ENCODE measurements at places on chromosomes 12 and 14.

- no peak for DNase-seq
These were observed 91.8 kb downstream of the KIF21A start for GRCh38 chr12:39351153-39351552.

- no peak for DNase-seq
These were observed 13.6 kb upstream of the GPR68 start for GRCh38 chr14:91258011-91258618.

DNA sequence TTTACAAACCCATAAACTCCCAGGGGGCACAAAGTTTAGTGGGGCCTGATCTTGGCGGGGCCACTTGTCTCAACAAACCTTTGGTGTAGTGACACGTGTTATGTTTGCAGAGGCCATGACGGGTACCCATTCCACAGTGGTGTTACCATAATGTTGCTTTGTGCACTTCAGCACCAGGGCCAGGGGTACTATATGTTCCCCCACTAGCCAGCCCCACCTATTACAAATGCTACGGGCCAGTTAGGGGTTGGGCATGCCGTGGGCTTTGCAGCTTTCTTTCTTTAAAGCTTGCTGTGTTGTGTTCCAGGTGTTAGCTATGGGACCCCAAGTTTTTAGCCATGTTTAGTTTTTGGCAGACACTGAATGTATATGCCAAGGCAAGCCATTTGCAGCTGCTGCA is 30.8 kb upstream of the G2E3 start:
- no peak for DNase-seq

GRCh38 chr12:57476162-57476992 is 3.3 kb downstream of the ARHGAP9 start:
- DNase-seq, result no peak

- DNase-seq, result no peak
These were observed 118.3 kb downstream of the MGAT4C start for GRCh38 chr12:86137936-86138335.

DNA sequence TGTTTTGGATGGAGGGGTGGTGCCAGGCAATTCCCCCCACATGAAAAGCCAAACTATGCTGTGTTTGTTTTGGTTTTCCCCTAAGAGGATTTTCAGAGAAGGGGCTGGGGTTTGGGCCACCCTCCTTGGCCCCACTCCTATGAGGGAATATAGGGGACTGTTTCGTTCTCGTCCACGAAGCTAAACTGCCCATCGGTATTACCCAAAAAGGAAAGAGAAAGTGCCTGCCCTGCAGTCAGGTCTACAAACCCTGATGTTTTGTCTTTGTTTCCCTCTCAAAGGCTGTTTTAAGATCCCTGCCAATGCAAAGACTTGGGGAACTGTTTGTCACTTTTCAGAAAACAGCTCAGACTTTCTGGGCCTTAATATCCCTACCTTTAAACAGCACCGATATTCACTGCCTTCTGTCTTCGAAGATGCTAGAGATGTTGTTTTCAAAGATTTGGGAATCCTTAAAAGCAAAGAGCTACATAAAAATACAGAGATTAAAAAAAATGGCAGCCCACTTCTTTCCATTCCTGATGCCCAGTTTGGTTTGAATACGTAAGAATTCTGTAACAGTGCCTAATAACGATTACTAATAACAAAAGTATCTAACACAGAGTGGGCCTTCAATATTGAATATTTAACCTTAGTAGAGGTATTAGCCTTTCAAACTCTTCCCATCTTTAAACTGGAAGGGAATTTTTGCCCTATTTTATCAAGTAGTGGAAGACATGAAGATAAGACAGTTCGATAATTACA is 518.4 kb downstream of the MED13L start:
- DNase-seq, result no peak

DNA sequence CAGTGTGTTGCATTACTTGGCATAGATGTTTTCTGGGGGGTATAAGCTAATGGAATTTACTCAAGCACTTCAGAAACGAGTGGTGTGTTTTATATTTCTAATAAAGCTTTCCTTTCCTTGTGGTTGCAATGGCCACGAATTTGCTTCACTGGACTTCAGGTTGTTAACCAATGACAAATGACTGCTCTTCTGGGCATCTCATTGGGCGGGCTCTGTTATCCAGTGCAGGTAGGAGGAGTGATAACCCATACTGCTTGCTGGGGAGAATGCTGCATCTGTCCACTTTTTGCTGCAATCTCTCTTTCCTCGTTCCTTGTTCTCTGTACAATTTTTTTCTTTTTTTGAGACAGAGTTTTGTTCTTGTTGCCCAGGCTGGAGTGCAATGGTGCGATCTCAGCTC is 80.0 kb upstream of the RPH3A start:
- no peak for DNase-seq

DNA sequence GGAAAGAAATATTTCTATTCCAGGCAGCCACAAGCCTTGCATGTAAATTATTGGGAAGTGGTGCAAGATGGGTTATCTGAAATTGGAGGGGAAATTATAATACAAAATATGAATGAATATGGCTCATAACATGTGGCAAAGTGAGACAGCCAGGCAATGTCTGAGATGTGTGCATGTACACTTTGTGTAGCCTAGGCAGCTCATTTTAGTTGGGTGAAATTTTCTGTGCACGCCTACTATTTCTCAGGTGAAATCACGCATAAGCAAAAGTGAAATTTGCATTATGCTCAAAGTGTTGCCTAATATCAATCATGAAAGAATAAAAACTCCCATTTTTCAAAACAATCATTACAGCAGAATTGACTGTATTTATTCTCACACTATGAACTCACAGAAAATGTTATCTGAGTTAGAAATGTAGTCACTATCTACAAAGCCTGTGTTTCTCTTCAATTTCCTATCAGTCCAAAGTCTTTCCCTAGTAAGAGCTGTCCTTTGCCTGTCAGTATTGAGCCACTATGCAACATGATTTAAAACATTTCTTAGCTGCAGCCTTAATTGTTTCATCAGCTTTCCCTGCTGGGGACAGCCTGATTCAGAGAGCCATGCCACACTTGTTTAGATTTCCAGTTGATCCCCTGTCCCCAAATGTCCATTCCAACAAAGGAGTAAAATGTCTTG is 80.7 kb downstream of the EPS8 start:
- DNase-seq, result no peak

DNA sequence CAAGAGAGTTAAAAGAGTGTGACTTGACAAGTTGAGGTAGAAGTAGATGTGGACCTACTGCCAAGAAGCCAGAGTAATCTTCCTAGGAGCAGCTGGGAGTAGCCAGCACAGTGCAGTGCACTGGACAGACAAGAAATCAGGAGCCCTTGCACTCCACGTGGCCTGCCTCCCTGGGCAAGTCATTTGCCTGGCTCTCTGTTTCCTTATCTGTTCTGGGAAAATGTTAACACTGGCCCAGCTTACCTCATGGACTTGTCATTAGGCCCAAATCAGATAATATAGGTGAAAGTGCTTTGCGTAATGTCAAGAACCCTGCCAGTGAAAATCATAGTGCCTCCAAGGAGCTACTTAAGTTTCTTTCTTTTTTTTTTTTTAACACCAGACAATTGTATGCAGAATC is 19.2 kb downstream of the SLC7A8 start:
- no peak for DNase-seq

- DNase-seq, result no peak
These were observed 53.5 kb downstream of the ARMH4 start for GRCh38 chr14:58098507-58098906.

DNA sequence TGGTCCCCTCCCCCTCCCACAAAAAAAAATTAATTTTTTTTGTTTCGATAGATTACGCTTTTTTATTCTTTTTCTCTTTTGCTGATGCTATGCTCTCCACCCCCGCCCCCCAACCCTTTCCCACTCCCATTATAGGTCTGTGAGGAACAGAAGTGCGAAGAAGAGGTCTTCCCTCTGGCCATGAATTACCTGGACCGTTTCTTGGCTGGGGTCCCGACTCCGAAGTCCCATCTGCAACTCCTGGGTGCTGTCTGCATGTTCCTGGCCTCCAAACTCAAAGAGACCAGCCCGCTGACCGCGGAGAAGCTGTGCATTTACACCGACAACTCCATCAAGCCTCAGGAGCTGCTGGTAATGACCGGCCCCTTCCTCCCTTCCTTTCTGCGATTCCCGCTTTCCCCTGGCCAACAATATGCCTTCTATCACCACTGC is 2.3 kb downstream of the CCND2 start:
- no peak for DNase-seq

- DNase-seq, result no peak
These were observed 50.5 kb downstream of the ANO4 start for GRCh38 chr12:100845095-100845494.

DNA sequence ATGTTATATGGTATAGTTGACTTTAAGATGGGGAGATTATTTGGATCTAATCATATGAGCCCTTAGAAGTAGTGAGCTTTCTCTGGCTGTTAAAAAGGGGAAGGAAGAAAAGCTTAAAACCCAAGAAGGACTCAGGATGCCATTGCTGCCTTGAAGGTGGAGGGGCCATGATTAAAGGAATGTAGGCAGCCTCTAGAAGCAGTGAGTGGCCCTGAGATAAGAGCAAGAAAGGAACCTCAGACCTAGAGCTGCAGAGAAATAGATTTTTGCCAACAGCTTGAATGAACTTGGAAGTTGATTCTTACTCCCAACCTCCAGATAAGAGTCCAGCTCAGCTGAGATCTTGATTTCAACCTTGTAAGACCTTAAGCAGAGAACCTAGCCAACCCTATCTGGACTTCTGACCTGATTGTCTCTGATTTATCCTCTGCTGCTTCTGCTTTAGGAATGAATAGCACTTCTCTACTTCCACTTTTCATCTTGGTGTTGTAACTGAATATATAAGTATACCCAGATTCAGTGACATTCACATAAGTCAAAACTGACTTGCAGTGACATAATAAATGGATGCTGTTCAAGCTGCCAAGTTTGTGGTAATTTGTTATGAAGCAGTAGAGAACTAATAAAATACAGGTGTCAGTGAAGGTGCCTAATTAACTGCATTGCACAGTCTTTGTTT is 33.5 kb downstream of the RAD51B start:
- no peak for DNase-seq

- DNase-seq, result no peak
These were observed at the start of gene KRT86 for GRCh38 chr12:52274521-52275120. Gene KRT86 (plus strand): TSS chr12:52274645. CDS start chr12:52301917, 27,272 bp downstream.

GRCh38 chr12:71438670-71439361 is 782 bp upstream of the LGR5 start:
- DNase-seq, result no peak

GRCh38 chr12:106602076-106602475 is 19.3 kb downstream of the RFX4 start:
- DNase-seq, result no peak

DNA sequence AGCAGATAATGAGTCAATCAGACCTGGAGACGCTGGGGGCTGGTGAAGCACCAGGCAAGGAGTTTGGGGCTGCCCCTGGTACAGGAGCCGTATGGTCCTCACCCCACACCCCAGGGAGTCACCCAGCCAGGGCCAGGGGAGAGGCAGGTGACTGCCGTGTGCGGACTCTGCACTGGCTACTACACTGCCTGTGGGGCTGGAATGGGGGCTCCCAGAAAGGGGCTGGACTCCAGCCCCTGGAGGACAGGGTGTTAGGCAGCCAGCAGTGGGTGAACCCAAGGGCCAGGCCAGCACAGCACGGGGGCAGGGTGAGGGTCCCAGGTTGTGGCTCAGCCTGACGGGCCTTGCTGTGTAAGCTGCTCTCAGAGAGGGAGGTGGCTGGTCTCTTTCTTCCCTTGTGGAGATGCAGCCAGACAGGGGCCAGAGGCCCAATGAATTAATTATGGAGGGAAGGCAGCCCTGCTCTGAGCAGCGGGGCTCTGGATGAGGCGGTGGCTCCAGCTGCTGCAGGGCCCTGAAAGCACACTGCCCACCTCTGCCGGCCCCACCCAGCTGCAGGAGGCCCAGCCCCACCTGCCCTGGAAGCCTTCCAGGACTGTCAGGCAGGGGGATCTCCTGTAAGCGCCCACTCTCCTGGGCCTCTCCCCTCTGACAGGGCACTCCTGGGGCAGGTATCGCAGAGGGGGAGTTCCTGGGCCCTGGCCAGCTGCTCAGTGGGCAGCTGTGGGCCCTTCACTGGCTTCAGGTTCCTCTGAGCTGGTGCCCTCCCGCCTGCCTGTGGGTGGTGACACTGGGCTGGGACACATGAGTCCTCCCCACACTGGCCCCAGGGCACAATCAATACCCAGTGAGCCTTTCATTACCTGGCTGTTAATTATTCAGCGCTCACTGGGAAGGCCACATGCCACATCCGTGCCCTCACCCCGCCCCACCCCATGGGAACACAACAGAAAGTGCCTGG is 142.5 kb upstream of the C14orf180 start:
- no peak for DNase-seq

DNA sequence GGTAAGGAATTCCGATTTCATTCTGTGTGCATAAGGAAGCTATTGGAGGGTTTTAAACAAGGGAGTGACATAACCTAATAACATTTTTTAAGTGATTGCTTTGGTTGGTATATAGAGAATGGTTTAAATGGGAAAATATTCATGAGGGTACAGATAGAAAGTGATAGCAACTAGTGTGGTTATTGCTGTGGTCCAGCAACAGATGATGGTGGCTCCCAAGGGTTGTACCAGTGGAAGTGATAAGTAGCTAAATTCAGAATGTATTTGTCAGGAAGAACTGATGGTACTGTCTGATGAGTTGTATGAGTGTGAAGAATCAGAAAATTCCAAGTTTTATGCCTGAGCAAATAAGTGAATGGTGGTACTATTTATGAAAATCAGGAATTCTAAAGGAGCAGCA is 2.6 kb upstream of the CNOT2 start:
- no peak for DNase-seq

GRCh38 chr14:63343878-63344277 is 25.1 kb upstream of the GPHB5 start:
- DNase-seq, result no peak

DNA sequence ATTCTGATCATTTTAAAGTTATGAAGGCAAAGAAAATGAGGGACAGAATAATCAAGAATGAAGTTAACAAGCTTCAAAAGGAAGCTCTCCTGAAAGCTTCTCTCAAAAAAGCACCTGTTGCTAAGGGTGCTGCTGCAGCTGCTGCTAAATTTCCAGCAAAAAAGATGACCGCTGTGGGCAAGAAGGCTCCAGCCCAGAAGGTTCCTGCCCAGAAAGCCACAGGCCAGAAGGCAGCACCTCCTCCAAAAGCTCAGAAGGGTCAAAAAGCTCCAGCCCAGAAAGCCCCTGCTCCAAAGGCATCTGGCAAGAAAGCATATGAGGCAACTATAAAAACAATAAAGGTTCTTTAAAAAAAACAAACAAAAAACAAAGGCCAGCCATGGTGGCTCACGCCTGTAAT is 52.7 kb upstream of the NR2C1 start:
- DNase-seq, result no peak

DNA sequence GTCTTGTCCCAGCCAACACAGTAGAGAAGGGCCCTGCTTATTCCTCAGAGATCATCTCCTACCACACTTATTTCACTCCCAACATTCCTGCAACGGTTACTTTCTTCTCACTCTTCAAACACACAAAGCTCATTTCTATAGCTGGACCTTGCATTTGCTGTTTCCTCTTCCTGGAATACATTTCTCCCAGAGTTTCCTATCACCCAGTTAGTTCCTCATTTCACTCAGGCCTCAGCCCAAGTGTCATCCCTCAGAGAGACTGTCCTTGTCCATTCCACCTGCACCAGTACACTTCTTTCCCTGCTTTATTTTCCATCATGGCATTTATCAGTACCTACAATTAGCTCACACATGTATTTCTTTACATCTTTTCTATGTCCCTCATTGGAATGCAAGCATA is 14.7 kb upstream of the STK38L start:
- no peak for DNase-seq

GRCh38 chr12:6070472-6071257 is 53.8 kb downstream of the VWF start:
- no peak for DNase-seq

GRCh38 chr14:76138758-76139723 is 12.7 kb upstream of the GPATCH2L start:
- no peak for DNase-seq

- DNase-seq, result no peak
These were observed 26.1 kb upstream of the ETV6 start for GRCh38 chr12:11623382-11623781.

- no peak for DNase-seq
These were observed 57.6 kb downstream of the SSPN start for GRCh38 chr12:26252946-26253345.

All from activated CD8-positive, alpha-beta memory T cell treated with anti-CD3 and anti-CD28 coated beads for 4 hours (primary cell).